Progenitor cell of endocrine pancreas (in vitro differentiated cells): ENCODE measurements at places on chromosomes 7 and 10. TPM values are rescaled to one million over a fixed set of nuclear protein-coding genes. Genes with fewer than 3 reads are reported as not detected.

GRCh38 chr7:103988468-103989199 lies 824 bp downstream of the RELN start:
- peaks cover 9% of the 10 kb centered on the region for H3K4me1 ChIP-seq
- H3K36me3 ChIP-seq, result no peaks in the 10 kb centered on the region
- peak overlapping the region; percentile 2 for H3K27ac ChIP-seq
- peak overlapping the region; percentile 73 for H3K4me3 ChIP-seq

DNA sequence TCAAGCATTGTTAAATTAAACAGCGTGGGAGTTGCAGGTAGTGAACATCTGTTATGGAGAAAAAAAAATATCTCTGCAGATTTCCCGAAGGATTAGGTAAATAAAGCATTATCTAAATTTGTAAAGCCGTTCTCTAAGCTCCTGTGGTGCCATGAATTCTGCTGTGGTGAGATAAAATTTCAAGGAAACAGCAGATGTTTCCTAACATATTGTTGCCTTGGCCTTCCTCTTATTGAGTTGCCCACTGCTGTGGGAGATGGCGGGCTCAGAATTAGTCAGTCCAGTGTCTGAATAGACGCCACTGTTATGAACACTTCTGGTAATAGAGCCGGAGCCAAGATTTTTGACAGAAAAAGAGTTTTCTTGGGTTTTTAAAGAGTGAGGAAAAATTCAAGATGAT lies 82.6 kb upstream of the ELMO1 start:
- no peak overlapping the region for H3K4me3 ChIP-seq
- no peaks in the 10 kb centered on the region for H3K27me3 ChIP-seq
- DNase-seq, result no peak
- H3K27ac ChIP-seq, result no peak overlapping the region
- H3K4me1 ChIP-seq, result peaks cover 7% of the 10 kb centered on the region

DNA sequence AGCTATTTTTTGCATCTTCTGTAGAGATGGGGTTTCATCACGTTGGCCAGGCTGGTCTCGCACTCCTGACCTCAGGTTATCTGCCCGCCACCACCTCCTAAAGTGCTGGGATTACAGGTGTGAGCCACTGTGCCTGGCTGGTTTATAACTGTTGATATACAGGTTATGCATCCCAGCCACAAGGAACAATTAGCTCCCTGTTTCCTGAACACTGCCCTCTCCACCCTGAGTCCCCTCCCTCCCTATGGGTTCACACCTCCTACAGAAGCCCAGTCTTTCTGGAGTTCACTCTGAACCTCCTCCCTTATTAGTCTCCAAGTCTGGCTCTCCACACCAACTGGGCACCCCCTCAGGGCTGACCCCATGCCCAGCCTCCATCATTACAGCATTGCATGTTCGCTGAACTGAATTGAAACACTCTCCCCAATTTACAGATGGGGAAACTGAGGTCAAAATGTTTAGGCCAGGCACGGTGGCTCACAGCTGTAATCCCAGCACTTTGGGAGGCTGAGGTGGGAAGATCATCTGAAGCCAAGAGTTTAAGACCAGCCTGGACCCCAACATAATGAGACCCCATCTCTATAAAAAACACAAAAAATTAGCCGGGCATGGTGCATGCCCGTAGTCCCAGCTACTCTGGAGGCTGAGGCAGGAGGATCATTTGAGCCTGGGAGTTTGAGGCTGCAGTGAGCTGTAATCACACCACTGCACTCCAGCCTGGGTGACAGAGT lies 1.7 kb upstream of the CLIP2 start:
- peak overlapping the region; percentile 17 for H3K27ac ChIP-seq
- DNase-seq, result no peak
- no peak overlapping the region for H3K4me3 ChIP-seq
- H3K36me3 ChIP-seq, result no peaks in the 10 kb centered on the region
- H3K27me3 ChIP-seq, result peaks cover 31% of the 10 kb centered on the region

DNA sequence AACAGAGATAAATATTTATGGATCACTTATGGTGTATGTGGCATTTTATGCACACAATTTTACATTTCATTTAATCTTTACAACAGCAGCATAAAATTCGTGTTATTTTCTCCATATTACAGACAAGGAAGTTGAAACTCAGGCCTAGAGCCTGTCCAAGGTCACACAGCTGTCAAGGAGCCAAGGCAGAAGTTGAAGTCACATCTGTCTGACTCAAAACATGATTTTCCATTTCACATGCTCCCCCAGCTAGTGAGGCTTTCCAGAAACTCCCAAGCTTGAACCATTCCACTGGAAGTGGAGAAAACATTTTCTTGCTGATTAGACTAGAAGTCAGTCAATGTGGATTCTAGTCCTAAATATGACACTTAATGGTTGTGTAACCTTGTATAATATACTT lies 110.5 kb downstream of the HECTD2 start:
- H3K4me1 ChIP-seq, result peaks cover 11% of the 10 kb centered on the region
- no peaks in the 10 kb centered on the region for H3K27me3 ChIP-seq
- no peak overlapping the region for H3K27ac ChIP-seq
- peaks cover 34% of the 10 kb centered on the region for H3K36me3 ChIP-seq
- DNase-seq, result no peak

DNA sequence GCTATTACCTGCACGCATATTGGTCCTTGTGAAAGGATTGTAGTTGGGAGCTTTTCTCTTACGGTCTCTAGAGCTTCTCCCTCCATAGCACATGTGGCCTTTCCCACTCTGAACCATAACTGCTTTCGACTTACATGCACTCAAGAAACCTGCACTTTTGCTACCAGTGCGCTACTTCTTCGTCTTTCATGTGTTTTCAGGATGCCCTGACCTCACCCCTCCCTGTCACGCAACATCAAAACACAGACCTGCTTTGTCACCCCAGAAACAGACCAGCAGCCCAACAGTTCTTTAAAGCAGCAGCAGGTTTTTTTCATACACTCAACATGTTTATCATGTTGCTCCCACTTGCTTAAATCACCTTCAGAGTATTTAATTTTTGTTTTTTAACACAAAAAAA lies 243.5 kb upstream of the TCF7L2 start:
- no peaks in the 10 kb centered on the region for H3K27me3 ChIP-seq
- peak overlapping the region; percentile 73 for H3K27ac ChIP-seq
- H3K36me3 ChIP-seq, result no peaks in the 10 kb centered on the region
- DNase-seq, result no peak

GRCh38 chr7:74289018-74289658 lies at the start of gene CLIP2:
CLIP2 (plus strand) TSS chr7:74289407; CDS start chr7:74317547, 28,140 bp downstream.
- H3K36me3 ChIP-seq, result no peaks in the 10 kb centered on the region
- H3K27ac ChIP-seq, result no peak within 1 kb of the TSS
- peak within 1 kb of the TSS; percentile 76 for H3K4me3 ChIP-seq

- no peak overlapping the region for H3K4me3 ChIP-seq
- no peak for DNase-seq
- no peak overlapping the region for H3K27ac ChIP-seq
- H3K4me1 ChIP-seq, result peaks cover 4% of the 10 kb centered on the region
Observed at GRCh38 chr7:84982199-84982598, 204.7 kb downstream of the SEMA3D start.

DNA sequence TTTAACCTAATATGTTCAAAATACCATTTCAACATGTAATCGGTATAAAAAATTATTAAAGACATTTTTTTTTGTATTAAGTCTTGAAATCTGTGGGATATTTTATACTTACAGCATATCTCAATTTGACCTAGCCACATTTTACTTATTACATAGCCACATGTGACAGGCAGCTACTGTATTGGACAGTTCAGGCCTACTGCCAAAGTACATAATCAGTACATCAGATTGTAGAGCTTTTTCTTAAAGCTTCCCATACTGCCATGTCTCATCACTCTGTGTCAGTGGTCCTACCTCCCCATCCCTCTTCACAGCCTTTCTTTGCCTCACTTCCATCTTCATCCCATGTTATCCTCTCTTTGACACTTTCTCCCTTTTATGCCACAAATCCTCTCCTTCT lies 43.0 kb downstream of the LOXL4 start:
- no peak overlapping the region for H3K27ac ChIP-seq
- H3K4me3 ChIP-seq, result no peak overlapping the region
- no peaks in the 10 kb centered on the region for H3K27me3 ChIP-seq
- no peaks in the 10 kb centered on the region for H3K4me1 ChIP-seq
- DNase-seq, result no peak

DNA sequence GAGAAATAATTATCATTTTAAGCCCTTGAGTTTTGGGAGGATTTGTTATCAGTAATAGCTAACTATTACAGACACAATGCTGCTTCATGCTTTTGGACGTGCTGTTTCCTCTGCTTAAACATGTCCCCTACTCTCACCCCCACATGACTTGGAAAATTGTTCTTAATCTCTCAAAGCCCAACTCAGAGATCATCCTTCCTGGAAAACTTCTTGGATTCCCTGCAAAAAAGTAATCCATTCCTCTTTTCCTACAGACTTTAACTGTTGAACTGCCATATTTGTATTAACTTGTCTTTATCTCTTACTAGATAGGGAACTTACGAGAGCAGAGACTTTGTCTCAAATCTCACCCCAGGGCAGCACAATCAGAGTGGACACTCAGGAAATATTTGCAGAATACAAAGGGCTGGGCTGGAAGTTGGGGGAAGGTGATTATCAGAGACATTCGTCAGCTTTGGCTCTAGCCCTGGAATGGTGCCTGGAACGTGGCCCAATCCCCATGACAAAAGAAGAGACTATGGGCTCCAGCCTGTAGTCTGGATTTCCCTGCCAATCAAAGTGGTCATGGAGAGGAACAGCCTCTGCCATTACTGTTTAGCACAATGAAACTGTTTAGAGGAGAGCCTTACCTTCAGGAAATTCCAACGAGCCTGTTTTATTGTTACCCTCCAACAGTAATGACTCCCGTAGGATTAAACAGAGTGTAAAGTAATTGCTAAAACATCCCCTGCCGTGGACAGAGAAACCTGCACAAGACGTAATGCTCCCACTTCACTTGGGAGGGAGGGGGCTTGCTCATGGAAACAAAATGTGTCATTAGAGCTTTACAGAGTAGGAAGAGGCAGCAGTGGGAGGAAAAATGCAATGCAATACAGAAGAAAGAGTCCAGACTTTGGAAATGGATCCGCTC lies 140.4 kb upstream of the AUTS2 start:
- H3K27ac ChIP-seq, result no peak overlapping the region
- no peak for DNase-seq
- peaks cover 8% of the 10 kb centered on the region for H3K4me1 ChIP-seq
- H3K4me3 ChIP-seq, result no peak overlapping the region

Gene DNAJC30
- total RNA-seq, result 10.4 and 11.1 TPM in 2 replicates
